ENCODE measurements at places on chromosomes 12 and 14.

GRCh38 chr12:1047898-1048660 is 57.1 kb downstream of the ERC1 start:
- no peak for DNase-seq

DNA sequence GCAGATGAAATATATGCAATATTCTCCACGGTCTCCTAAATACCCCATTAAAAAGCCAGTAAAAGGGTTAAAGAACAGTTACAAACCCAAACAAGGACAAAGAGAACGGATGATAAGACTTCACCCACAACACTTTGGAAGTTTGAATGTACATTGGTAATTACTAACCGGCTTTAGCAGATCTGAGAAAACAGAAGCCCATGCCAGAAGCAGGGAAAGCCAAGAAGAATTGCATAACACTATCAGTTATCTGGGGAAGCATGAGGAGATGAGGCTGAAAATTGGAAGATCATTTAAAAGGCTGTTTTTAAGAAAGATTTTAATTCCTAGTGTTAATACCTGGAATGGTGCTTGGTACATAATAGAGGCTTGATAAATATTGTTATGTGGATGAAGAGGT is 55.6 kb upstream of the MYBPC1 start:
- no peak for DNase-seq

GRCh38 chr12:1504895-1505311 is 89.5 kb downstream of the FBXL14 start:
- no peak for DNase-seq

DNA sequence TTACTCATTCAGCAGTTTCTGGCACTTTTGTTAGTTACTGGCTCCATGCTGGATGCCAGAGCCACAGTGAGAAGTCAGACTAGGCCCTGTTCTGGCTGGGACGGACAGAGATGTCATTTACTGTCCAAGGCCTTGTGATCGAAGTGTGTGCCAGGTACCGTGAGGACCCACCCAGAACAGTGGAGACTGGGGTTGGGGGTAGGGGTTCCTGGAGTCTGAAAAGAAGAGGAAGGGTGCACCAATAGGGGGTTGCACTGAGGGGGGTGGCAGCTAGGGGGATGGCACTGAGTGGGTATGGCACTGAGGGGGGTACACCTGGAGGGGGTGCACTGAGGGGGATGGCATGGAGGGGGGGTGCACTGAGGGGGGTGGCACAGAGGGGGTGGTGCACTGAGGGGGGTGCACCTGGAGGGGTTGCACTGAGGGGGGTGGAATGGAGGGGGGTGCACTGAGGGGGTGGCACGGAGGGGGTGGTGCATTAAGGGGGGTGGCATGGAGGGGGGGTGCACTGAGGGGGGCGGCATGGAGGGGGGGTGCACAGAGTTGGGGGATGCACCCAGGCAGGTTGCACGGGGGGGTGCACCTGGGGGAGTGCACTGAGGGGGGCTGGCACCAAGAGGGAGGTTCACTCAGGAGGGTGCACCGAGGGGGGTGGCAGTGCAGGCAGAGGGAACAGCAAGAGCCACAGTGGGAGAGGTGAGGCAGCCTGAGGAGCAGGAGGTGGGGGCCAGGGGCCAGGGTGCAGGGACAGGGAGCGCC is 10.6 kb upstream of the CYP46A1 start:
- DNase-seq = no peak

GRCh38 chr14:31357279-31357678 is 63.1 kb downstream of the HEATR5A start:
- DNase-seq = no peak

DNA sequence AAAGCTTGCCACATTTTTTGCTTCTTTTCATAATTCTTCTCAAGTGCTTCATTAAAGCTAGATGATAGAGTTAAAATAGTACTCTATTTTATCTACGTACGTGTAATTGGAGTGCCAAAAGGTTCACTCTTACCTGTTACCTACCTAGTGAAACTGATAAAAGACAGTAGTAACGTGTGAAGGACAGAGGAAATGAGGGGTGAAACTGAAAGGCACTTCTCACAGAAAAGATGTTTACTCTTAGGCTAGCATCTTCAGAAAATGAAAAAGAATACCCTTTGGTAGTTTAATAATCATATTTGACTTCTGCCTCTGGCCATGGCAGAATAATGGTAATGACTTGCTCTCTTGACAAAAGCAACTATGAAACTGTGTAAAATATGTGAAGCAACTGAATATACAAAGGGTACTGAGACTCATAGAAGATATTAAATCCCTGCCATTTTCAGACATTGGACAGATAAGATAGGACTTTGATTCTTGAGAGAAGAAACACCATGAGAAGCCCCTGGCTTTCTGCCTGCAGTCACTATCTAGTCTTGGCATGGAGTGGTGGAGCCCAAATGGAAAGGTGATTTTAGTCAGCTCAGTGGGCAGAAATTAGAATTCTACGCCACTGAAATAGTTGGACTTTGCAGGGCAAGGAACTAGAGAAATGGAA is 6.3 kb upstream of the EVL start:
- DNase-seq = no peak

All from GOT3 (cell line).